COR-L47 (cell line): ENCODE measurements at places on chromosomes 3 and 15.
A peak's percentile ranks its signal among the peaks of the same experiment; 100 is the strongest.

DNA sequence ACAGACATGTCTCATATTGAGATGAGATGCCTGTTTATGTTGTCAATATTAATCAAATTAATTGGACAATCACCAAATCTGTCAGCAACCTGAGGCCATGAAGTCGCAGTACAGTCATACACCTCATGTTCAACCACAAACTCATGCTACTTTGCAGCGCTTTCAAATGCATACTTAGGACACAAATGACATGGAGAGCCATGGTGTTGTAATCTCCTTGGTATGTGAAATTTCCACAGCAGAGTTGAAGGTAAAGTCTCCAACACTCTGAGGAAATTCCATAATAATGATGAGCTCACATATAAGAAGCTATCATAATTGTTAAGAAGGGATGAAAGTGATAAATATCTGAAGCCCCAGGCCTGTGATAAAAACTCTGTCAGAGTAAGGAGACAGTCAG is 873.9 kb downstream of the MCTP2 start:
- no peak for DNase-seq

- no peak for DNase-seq
These were observed 22.5 kb downstream of the SLC6A6 start for GRCh38 chr3:14424711-14425580.

DNA sequence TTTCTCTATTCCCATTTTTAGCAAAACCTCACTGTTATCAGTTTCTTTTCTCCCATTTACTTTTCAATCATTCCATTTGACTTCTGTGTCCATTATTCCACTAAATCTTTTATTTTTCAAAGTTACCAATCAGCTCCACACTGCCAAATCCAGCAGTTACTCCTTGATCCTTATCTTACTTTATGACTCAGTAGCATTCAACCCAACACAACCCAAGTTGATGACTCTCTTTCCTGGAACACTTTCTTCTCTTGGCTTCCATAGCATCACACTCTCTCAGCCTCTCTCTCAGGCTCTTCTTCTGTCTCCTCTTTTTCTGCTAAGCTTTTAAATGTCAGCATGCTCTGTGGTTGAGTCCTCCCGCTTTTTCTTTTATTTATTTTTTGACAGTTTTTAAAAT is 36.3 kb downstream of the RASGRP1 start:
- no peak for DNase-seq

GRCh38 chr3:26731843-26732242 is 109.3 kb downstream of the LRRC3B start:
- no peak for DNase-seq

DNA sequence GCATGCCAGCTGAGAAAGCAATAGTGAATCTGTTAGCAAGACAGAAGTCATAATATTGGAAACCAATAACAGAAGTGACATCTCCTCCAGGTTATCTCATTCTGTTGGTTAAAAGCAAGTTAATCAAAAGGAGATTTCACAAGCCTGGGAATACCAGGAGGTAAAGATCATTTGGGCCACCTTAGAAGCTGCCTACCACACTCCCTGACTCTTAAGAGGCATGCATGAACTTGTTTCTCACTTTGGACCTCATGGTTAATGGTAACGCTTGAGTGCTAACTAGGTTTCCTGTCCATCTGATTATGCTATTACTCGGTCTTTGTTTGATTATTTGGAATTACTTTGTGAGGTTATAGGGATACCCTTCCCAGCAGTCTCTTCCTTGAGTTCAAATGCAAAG is 650.8 kb upstream of the SGO1 start:
- DNase-seq: no peak

DNA sequence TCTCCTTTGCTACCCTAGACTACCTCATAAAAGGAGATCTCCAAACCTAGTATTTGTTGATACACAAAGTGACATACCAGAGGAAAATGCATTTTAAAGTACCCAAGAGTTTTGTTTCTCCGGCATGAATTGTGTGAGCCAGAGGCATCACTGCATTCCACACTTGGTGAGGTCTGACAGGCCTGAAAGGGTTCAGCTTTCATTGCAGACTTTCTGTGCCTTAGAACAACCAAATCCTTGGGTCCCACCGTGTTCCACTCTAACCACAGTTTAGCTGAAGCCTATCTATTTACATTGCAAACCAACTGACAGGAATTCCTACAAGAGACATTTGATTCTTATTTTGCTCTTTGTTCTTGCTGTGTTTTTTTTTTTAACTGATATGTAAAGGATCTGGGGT is 21.0 kb upstream of the EID1 start:
- DNase-seq: no peak

GRCh38 chr15:50110285-50110684 is 8.7 kb downstream of the ATP8B4 start:
- DNase-seq: no peak

GRCh38 chr15:69532856-69533255 is 80.2 kb downstream of the RPLP1 start:
- DNase-seq: no peak

DNA sequence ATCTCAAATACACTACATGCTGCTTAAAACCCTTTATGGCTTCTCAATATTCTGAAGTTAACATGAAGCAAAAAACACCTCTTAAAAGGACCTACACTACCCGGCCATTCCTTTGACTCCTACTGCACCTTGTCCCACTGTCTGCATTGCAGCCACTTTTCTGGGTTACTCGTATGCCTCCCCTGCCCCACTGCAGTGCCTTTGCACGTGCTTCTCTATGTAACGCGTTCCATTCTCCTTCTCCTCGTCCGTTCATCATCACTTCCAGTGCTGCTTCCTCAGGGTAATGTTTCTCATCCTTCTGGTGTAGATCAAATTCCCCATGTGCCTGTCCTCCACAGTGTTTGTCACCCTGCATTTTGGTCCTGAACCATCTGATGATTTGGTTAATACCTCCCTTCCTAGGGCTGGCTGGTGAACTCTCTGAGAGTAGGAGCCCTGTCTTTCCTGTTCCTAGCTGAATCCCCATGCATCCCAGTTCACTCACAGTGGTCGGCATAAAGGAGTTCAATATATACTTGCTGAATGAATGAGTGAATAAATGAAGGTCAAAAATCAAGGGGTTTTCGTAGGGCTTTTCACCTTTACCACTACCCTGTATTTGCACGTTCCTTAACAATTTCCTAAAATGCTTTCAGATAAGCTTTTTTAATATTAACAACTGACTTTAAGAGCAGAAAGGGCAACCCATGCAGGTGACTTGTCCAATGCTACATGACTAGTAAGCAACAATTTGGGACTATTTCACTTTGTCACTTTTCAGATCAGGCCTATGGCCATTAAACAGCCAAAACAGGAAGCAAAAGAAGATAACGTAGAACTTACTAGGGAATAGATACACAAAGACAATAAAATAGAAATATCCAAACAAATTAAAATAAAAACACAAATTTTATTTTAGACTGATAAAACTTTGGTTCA is 2.4 kb upstream of the STT3B start:
- no peak for DNase-seq

DNA sequence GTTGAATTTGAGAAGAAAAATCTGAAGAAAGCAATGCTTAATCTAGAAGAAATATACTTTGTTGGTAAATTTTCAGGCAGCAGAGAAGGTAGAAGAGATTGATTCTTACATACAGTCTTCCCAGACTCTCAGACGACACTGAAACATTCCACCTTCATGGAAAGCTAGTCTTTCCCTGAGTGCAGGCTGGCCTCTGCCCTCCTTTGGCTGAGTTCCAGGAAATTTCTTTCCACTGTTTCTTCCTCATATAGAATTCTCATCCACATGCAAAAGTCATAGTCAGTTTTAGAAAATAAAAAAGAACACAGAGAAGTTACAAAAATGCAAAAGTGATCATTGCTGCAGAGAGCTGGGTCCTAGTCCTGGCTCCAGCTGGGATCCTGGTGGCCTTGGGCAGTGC is 142.5 kb upstream of the PRR23C start:
- DNase-seq: no peak

- no peak for DNase-seq
These were observed 1029.3 kb upstream of the CFAP20DC start for GRCh38 chr3:60079076-60079475.

- DNase-seq: peak; percentile 75
These were observed 11.5 kb upstream of the CHAC1 start for GRCh38 chr15:40941528-40942336.

GRCh38 chr15:57457726-57458125 is 81.4 kb downstream of the CGNL1 start:
- DNase-seq: no peak

- peak; percentile 70 for DNase-seq
These were observed 12.8 kb downstream of the LXN start for GRCh38 chr3:158659454-158660237.

- DNase-seq: peak; percentile 79
These were observed at the start of gene CHRM5 for GRCh38 chr15:33968224-33968623. Gene CHRM5 (plus strand): TSS chr15:33968497. CDS start chr15:34062718, 94,221 bp downstream.
